ENCODE measurements at places on chromosomes 16 and 17.

- no peaks in the 10 kb centered on the region for H3K36me3 ChIP-seq
- H3K27ac ChIP-seq, result no peak overlapping the region
- H3K4me1 ChIP-seq, result no peaks in the 10 kb centered on the region
- H3K4me3 ChIP-seq, result no peak overlapping the region
Measured at GRCh38 chr16:31365131-31365865, 10.3 kb downstream of the ITGAX start.

- H3K4me3 ChIP-seq, result no peak overlapping the region
- no peaks in the 10 kb centered on the region for H3K27me3 ChIP-seq
- peaks cover 65% of the 10 kb centered on the region for H3K36me3 ChIP-seq
- no peaks in the 10 kb centered on the region for H3K4me1 ChIP-seq
Measured at GRCh38 chr16:70160388-70160787, 13.2 kb upstream of the CLEC18C start.

DNA sequence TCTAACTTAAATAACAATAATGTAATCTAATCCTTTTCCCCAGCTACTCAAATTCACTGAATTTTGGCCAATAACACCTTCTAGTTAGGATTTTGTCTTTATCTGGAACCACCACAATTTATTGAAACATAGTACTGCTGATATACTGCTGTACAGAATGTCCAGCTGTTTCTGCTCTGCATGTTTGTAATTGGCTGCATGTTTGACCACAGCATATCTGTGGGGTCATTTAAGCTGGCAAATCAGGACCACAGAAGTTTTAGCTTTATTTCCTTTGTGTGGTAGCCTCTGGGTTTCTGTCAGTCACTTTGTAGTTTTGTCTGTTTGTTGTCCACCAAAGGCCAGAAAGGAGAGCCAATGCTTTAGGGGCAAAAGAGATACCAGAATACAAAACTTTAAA is 22.2 kb upstream of the RAB11FIP4 start:
- H3K4me3 ChIP-seq, result no peak overlapping the region
- no peaks in the 10 kb centered on the region for H3K4me1 ChIP-seq
- H3K36me3 ChIP-seq, result peaks cover 22% of the 10 kb centered on the region
- no peaks in the 10 kb centered on the region for H3K27me3 ChIP-seq

- no peaks in the 10 kb centered on the region for H3K27me3 ChIP-seq
- H3K36me3 ChIP-seq, result no peaks in the 10 kb centered on the region
- DNase-seq, result no peak
- no peak overlapping the region for H3K27ac ChIP-seq
Measured at GRCh38 chr16:83831456-83831987, 23.7 kb downstream of the HSBP1 start.

- no peak overlapping the region for H3K27ac ChIP-seq
- peaks cover 5% of the 10 kb centered on the region for H3K36me3 ChIP-seq
- H3K4me3 ChIP-seq, result no peak overlapping the region
- no peak for DNase-seq
Measured at GRCh38 chr16:89704281-89704680, 2.8 kb upstream of the SPATA2L start.
